ENCODE measurements at places on chromosomes 12 and 14.
A peak's percentile ranks its signal among the peaks of the same experiment; 100 is the strongest.

- no peak for DNase-seq
Measured at GRCh38 chr12:117178745-117179144, 11.5 kb downstream of the FBXO21 start.

GRCh38 chr14:22977684-22978486 lies 4.5 kb downstream of the AJUBA start:
- DNase-seq, result no peak

GRCh38 chr14:81464253-81465002 lies 64.3 kb upstream of the STON2 start:
- DNase-seq, result no peak

GRCh38 chr14:103395244-103395643 lies 10.0 kb downstream of the MARK3 start:
- no peak for DNase-seq

DNA sequence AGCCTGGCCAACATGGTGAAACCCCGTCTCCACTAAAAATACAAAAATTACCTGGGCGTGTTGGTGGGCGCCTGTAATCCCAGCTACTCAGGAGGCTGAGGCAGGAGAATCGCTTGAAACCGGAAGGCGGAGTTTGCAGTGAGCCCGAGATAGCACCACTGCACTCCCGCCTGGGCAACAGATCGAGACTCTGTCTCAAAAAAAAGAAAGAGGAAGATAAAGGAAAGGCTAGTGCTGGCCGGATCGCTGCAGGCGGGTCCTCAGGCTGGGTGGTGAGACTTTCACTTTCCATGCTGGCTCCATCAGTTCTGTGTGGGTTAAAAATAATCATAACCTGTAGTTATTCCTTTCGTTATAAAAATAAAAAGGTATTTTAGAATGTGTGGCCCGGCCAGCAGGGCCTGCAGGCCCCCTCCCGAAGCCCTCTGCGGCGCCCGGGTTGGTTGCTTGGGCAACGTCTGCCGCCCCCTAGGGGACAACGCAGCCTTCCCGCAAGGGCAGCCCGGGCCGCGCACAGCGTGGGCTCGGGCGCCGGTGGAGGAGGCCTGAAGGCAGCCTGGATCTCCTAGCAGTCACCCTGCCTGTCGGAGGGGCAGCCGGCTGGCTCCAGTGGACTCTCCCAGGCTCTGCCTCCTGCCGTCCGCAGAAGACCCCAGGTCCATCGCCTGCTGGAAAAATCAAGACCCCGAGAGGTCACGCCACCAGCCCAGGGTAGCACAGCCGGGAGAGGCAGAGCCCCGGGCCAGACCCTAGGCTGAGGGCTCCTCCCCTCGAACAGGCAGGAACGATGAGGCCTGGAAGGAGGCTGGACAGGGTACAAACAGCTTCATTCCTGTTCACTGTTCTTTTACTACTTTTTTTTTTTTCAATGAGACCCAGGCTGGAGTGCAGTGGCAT lies 5.0 kb upstream of the SLC25A47 start:
- DNase-seq, result peak; percentile 56
